Coronary artery (tissue), 2 donors: ENCODE measurements at places on chromosomes 3 and 15.
A peak's percentile ranks its signal among the peaks of the same experiment; 100 is the strongest.

DNA sequence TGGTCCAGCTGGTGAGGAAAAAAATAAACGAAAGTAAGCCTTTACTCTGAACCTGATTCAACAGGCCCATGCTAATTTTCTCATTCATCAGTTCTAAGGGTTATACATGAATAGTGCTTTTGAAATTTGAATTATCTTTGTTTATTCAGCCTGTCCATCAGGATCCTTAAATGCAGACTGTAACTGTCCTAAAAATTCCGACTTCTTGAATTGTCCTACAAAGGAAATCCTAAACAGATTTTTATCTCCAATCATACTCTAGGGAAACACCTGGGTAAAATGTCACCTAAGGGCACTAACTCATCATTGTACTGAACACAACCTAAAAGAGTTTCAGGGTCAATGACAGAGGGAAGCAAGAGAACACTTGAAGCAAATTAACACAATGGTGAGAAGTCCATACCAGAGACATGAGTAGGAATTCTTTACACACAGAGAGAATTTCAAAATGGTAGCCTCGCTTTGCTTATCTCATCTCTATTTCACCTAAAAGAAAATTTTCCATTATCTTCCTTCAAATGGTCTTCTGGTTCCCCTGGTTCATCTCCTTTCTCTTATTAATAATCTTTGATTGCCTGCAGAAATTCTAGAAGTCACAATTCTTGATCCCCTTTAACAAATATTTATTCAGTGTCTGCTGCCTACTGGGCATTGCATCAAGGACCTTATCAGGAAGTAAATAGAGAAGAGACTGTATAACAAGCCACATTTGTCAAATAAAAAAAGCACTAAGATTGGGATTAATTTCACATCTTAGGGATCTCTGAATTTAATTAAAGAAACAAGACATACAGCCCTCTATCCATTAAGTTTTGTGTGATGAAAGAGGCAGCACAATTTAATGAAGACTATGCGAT, 182.7 kb downstream of the MEIS2 start:
- DNase-seq, result no peak

DNA sequence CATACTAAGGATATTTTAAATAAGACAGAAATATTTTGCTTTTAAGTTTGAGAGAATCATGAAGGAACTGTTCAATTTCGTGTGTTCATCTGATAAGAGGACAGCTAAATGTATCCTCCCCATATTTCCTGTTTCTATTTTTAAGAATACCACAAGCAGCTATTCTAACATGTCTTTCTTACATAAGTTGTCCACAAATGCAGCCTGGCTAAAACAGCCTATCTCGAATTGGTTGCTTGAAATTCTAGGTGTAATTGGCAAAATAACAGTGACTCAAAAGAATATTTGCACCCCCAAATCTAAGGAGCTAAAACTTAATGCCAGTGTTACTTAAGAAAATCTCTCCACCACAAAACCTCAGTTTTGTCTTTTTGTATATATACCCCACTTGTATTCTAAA, 35.0 kb downstream of the BTLA start:
- no peak for DNase-seq

DNA sequence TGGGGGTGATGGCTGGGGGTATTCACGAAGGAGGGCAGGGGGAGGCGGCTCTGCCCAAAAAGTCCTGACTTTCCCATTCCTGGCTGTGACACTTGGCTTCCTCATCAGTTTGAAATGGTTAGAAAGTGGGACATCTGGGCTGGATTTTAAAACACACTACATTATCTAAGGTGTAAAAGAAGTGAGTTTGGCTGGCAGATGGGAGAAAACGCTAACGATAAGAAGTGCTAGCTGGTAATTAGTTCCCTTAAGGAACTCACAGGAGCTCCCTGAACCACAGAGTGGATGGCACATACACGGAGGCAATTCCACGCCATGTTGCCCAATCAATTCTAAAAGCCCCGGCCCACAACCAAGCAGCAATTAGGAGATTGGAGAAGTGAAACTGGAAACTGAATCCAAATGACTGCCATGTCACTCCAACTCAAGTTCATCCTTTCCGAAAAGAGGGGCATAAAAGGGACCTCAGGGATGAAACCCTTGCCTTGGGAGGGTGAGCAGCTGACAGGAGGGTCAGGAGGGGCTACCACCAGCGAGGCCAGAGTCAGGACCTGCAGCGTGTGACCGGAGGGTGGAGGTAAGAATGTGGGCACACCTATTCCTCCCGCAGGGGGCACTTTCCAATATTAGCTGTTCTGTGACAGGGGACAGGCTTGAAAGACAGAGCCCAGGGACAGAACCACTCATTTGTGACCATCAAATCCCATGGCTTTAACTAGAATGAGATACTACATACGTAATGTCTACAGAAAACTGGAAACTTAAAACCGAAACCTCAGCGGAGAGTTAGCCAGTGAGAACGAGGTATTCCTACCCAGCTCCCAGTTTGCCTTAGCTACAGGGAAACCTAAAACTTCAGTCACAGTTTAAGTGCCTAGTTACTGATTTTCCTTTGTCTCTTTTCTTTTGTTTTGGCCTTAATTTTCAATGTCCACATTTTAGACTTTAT, 95.3 kb upstream of the OXTR start:
- no peak for DNase-seq

DNA sequence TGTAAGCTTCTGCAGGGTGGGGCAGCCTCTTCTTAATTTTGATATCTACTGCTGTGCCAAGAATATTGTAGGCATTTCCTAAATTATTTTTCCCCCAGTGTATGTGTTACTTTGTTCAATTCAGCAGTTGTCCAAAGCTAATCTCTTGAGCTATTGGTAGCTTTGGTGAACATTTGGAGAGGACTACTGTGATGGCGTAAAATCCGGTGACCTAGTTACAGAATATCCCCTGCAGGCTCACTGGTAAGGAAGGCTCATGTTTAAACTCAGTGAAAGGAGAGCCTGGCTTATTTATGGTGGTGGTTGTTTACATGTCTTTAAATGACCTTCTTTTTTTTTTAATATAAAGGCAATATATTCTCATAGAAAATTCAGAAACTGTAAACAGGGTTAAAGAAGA, 105.6 kb downstream of the LPP start:
- DNase-seq, result no peak

DNA sequence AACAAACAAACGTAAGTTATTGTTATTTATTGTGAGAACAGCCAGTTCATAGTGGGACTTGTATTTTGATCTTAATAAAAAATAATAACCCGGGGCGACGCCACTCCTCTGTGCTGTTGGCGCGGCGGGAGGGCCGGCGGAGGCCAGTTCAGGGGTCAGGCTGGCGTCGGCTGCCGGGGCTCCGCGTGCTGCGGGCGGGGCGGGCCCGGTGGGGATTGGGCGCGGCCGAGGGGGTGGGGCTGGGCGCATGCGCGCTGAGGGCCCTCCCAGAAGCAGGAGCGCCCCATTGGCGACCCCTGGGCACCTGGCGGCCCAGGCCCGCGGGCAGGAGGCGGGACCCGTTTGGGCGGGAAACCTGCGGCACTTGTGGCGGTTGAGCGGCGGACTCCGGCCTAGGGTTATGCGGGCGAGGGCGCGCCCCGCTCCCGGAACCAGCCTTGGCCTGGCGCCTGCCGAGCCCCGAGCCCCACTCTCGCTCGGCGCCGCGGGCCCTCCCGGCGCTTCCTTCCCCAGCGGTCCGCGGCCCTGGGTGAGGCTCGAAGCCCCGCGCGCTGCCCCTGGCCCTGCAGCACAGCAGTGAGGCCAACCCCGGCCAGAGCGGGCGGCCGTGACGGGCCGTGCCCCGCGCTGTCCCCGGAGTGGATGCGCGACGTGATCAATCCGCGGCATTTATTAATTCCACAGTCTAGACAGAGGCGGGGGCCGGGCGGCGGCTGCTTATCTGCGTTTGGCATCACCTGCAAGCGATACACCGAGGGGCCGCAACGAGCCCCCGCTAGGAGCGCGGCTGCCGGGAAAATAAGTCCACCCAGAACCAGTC, 6.0 kb downstream of the ISL2 start:
- no peak for DNase-seq

- DNase-seq, result no peak
These were observed 68.9 kb downstream of the CHRNA7 start for GRCh38 chr15:32099097-32099785.

- no peak for DNase-seq
These were observed 25.1 kb upstream of the GADL1 start for GRCh38 chr3:30919564-30919963.

DNA sequence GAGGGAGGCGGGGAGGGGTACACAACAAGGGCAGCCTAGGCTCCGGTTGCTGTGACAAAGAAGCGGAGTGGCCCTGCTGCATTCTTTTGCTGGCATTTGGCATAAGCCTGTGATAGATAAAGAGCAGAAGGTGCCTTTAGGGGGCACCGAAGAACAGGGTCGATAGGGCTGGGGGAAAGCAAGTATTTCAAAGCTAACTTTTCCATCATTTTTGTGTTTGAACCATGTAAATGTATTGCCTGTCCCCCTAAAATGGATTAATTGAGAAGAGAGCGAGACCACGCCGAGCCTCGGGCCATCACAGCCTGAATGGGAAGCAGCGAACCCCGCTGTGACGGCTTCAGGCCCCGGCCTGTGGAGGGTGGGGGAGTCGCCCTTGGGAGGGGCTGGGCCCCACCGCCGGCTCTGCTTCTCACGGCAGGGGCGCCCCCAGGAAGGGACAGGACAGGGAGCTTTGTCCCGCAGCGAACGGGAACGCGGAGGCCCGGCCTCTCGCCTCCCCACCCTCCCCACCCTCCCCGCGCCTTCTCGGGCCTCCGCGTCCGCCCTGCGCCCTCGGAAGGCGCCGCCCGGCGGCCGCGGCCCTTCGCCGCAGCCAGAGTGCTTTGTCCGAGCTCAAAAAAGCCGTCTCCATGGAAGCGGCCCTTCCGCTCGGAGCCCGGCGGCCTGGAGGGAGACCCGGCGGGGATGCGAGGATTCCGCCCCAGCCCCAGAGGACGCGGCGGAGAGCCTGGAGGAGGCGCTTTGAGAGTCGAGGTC, 32.4 kb upstream of the ALDH1L1 start:
- DNase-seq, result no peak

DNA sequence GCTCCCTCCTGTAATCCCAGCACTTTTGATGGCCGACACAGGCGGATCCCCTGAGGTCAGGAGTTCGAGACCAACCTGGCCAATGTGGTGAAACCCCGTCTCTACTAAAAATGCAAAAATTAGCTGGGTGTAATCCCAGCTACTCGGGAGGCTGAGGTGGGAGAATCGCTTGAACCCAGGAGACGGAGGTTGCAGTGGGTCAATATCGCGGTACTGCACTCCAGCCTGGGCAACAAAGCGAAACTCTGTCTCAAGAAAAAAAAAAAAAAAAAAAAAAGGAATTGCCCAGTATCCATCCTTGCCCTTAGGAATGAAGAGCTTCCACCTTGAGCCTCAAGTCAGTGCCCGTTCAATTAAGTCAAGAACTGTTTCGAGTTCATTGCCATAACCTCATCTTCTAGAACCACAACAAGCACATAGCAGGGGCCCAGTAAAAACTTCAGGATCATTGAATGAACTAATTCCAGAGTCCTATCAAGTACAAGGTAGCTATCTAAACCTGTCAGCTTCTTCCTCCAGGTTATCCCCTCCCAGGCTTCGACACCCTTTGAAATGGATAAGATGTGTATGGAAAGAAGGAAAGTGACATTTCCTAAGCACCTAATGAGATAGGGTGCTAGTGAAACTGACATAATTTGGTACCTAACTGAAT, 826 bp downstream of the DBR1 start:
- DNase-seq, result no peak

DNA sequence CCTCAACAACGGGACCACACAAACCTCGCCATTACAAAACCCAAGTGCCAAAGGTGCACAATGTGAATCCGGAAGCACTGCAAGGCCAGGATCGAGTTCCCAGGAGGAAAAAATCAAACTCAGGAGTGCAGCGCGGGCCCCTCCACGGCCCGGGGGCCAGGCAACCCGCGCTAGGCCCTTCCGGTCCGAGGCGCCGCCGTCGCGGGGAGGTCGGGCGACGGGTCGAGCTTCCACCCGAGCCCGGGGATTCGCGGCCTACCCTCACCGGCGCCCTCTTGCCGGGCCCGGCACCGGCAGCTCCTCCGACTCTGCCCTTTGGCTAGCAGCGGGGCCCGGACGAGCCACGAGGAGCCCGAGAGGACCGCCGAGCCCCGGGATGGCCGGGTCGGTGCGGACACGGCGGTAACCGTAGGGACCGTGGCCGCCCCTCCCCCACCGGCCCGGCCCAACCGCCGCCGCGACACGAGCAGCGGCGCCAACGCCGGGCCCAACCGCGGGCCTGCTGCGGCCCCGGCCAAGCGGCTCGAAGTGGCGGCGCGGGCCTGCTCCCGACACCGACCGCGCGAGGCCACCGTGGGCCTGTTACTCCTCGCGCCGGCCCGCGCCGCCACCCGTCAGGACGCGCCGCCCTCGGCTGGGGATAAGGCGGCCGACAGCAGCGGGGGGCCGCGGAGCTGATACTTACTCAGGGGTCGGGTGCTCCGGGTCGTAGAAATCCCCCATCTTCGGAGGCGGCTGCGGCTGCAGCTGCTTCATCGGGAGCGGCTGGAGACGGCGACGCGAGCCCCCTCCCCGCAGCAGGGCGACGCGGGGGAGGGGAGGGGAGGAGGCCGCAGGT, 525 bp downstream of the SETD2 start:
- DNase-seq, result peak; percentile 76

DNA sequence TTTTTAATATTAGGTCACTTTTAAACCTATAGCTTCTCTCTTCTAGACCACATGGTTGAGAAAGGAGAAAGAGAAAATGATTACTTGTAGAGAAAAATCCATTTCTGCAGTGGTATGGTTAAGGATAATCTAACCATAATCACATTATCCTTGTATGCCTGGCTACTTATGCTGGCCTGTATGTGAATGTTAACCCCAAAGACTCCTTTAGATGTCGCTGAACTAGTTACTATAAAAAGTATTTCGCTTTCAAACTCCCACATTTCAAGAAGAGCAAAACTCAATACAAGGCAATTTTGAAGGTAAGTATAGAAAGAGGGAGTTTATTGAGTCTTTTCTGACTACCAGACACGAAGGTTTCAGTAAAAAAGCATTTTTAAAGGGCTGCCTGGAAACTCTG, 2.2 kb downstream of the KCTD6 start:
- no peak for DNase-seq

GRCh38 chr3:14461006-14461747, 58.8 kb downstream of the SLC6A6 start:
- DNase-seq, result no peak

DNA sequence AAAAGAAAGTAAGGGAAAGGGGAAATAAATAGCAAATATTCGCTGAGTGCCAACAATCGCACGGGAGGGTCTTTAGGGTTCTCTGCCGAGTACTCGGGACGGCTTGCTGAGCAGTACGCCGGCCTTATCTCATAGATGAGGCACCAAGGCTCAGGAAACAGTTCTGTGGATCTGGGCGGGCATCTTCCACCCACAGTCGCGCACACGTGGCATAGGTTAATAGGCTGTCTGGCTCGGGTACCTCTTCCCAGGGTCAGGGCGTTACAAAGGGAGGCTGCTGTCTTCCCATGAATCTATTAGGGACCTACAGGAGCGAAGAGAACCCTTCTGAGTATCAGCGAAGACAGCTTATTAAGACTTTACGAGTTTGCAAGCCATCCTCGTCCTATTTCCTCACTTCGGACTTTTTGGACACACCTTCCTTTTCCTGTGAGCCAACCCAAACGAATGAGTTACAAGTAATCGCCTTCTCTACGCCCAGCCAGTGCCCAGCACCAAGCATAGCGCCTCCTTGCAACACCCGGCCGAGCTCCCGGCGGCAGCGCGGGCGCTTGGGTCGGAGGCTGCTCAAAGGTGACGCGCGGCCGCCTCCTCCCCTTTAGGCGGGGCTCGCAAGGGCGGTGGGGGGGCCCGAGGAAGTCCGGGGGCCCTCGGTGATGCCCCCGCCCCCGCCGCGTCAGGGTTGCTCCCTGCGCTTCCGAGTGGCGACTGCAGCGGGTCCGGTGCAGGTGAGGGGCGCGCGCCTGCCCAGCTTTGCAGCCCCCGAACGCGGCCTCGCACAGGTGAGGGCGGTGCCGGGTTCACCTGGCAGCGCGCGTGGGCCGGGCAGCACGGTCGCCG, at the start of gene MCTP2:
TSS of gene MCTP2 (plus strand) at position 679 of the 840 bp plus-strand sequence. CDS start 66,705 bp downstream, outside the sequence.
- DNase-seq, result peak; percentile 78
